Endothelial cell of umbilical vein (primary cell): ENCODE measurements at places on chromosomes 3 and 15. TPM values are rescaled to one million over a fixed set of nuclear protein-coding genes. Genes with fewer than 3 reads are reported as not detected.

Gene RHCG
- not detected in 2 replicates for total RNA-seq

Gene FOXL2NB
- total RNA-seq, result not detected in 2 replicates

Gene PYGO1
- total RNA-seq, result 5.7 and 7.6 TPM in 2 replicates

GRCh38 chr15:39581793-39582285 is 960 bp downstream of the THBS1 start:
- H3K36me3 ChIP-seq, result peaks cover 43% of the 10 kb centered on the region
- H3K4me3 ChIP-seq, result peak overlapping the region; percentile 98
- no peaks in the 10 kb centered on the region for H3K27me3 ChIP-seq
- peak overlapping the region; percentile 70 for H3K27ac ChIP-seq

DNA sequence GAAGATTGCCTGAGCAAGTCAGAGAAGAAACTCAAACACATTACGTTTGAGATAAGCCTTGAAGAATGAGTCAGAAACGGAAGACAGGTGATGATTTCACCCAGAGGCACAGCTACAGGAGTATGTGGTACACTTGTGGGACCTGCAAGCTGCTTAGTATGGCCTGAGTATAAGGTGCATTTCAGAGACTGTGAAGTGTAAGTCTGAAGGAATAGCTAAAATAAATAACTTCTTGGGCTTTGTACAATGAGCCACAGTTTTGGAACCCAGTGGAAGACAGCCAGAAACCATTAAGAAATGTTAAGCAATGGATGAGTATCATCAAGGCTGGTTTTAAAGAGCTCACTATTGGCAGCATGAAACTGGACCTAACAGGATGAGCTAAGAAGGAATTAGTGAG is 826.2 kb downstream of the ROBO1 start:
- H3K36me3 ChIP-seq, result no peaks in the 10 kb centered on the region
- no peak for DNase-seq
- H3K27me3 ChIP-seq, result no peaks in the 10 kb centered on the region
- H3K27ac ChIP-seq, result no peak overlapping the region

DNA sequence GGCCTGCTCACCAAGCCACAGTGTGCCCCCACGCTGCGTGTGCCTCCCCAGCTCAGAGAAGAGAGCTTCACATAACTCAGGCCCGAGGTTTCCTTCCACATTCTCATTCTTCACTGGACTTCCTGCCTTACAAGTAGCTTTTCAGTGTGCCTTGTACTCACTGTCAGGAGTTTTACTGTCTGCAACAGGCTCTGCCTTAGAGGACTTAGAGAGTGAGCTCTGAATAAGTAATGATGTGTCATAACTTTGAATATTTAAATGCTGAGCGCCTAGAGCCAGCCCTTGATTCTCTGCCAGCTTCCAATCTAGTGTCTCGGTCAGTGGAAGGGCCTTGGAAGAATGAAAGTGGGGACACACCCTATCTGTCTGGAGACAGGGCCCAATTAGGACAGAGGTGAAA is 41.8 kb downstream of the ITGB5 start:
- peak; percentile 70 for DNase-seq
- no peaks in the 10 kb centered on the region for H3K27me3 ChIP-seq
- peak overlapping the region; percentile 11 for H3K27ac ChIP-seq
- no peaks in the 10 kb centered on the region for H3K36me3 ChIP-seq
- H3K4me3 ChIP-seq, result no peak overlapping the region
- H3K4me1 ChIP-seq, result peaks cover 9% of the 10 kb centered on the region

GRCh38 chr15:48371961-48372360 is 40.7 kb downstream of the DUT start:
- H3K4me3 ChIP-seq, result no peak overlapping the region
- peaks cover 10% of the 10 kb centered on the region for H3K4me1 ChIP-seq
- no peak overlapping the region for H3K27ac ChIP-seq

GRCh38 chr3:130576375-130577266 is 59.6 kb downstream of the COL6A6 start:
- no peaks in the 10 kb centered on the region for H3K36me3 ChIP-seq
- H3K4me3 ChIP-seq, result no peak overlapping the region
- DNase-seq, result no peak
- no peak overlapping the region for H3K27ac ChIP-seq
- H3K27me3 ChIP-seq, result no peaks in the 10 kb centered on the region
